IMR-90 (cell line): ENCODE measurements at places on chromosomes 16 and 17.

- DNase-seq = peak; percentile 99
Observed at GRCh38 chr17:2174468-2175293, 119.8 kb downstream of the HIC1 start.

GRCh38 chr17:72930031-72930430 lies 162.5 kb downstream of the SLC39A11 start:
- no peak for DNase-seq

DNA sequence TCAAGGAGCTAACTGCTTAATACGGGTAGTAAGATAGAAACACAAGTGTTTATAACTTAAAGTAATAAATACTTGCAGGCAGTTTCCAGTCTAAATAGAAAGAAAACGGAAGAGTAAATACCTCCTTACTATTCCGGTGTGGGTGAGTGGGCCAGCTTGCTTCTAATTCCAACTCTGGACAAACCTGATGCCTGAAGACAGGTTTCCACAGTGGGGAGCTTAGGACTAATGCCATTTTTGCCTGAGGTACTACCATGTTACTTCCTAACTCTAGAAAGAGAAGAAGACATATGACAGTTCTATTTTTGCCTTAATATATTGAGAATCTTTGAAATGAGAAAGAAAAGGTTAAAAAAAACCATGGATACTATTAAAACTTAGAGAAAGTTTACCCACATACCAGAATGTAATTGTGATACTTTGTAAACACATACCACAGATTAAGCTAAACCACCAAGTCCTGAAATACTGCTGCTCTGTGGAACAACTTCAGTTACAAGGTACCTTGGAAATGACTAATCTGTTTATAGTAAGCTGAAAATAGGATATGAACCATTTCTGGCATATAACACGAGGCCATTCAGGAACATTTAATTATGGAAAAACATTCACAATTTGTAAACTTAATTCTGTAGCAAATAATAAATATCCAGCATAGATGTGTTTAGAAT lies 70.2 kb downstream of the ZZEF1 start:
- DNase-seq = peak; percentile 89

- DNase-seq = peak; percentile 87
Observed at GRCh38 chr17:12041312-12041711, 20.6 kb downstream of the MAP2K4 start.

DNA sequence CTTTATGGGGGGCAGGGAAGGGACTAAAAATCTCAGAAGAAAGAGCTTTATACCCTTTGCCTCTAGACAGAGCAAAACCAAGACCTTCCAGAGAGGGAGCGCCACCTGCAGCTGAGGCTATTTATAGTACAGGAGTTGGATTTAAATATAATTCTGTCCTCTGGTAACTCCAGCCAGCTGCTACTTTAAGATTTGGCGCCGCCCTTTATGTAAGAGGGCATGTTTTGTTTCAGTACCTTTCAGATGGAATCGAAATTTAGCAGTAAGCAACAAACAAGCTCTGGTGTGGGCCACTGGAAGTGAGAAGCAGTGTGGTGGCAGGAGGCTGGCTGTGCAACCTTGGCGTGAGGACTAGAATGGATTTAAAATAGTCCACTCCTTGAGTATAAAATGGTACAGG lies 5.2 kb upstream of the GUCY2D start:
- peak; percentile 36 for DNase-seq

DNA sequence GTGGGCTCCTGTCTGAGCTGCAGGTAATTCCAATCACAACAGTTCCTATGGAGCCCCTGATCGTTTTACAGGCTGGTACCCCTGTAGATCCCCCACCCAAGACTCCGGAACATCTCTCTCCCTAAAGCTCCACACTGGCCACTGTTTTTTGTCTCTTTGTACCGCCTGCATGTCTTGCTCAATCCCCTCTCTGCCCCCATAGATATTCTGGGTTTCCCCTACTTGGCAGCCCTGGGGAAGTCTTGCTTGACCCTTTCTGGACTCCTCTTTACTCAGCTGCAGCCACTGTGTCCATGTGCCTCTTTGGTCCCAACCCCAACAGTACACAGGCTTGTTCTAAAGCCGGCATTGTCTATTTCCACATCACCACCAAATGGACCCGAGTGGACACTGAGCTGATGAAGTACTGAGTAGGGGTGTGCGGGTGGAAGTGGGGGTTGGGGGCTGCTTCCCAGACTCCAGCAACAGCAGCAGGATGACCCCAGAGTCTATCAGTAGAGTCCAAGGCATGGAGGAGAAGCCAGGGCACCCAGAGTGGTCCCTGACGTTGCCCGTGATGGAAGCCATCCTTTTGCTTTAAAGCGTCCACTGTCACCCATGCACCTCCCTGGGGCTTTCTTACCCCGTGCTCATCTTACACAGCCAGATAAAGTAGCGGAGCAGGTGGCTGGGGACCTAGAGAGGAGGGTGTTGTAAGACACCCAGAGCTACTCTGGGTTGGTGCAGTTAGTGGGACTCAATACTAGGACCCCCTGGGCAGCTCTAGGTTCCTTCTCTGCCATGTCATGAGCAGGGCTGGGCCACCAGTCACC lies 6.4 kb downstream of the CD300LB start:
- DNase-seq = no peak

- no peak for DNase-seq
Observed at GRCh38 chr17:42584880-42585279, 7.4 kb upstream of the PSMC3IP start.

GRCh38 chr16:71573387-71574094 lies 3.4 kb downstream of the TAT start:
- DNase-seq = no peak

GRCh38 chr17:56834380-56835263 lies 671 bp downstream of the DGKE start:
- DNase-seq = peak; percentile 7

GRCh38 chr17:82065193-82065637 lies 389 bp downstream of the DUS1L start:
- peak; percentile 24 for DNase-seq

DNA sequence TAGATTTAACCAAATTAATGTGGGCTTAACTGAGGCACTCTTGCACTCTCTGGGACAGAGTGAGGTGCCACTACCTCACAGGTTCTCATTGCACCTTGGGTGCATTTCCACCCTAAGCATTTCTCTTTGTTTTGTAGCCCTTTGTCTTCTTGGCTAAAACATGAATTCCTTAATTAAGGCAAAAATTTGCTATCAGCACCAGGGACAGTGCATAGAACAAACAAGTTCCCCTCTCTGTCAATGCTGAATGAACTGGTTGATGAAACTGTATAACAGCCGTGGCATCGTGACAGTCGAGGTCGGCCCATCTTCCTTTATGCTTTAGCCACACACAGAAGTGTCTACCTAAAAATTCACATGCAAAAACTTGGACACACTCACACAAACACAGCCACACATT lies 74.8 kb downstream of the HS3ST2 start:
- DNase-seq = peak; percentile 3

GRCh38 chr16:10658943-10659342 lies 35.8 kb downstream of the TEKT5 start:
- DNase-seq = no peak

DNA sequence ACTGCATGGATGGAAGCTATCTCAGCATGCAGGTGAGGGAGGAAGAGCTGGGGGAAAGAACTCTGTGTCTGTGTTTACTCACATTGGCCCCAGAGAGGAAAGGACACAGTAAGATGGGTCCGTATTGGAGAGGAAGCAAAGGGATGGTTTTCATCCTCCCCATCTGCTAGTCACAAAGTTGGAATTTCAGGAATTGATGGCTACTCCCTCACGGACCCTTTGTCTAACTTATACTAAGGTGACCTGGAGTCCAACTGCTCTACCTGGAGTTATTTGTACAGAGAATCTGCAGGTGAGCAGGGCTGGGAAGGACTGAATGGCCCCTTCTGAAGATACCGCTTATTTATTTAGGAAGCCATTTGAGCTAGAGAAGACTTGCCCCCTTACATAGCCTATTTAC lies 55.1 kb downstream of the WNT3 start:
- DNase-seq = no peak

DNA sequence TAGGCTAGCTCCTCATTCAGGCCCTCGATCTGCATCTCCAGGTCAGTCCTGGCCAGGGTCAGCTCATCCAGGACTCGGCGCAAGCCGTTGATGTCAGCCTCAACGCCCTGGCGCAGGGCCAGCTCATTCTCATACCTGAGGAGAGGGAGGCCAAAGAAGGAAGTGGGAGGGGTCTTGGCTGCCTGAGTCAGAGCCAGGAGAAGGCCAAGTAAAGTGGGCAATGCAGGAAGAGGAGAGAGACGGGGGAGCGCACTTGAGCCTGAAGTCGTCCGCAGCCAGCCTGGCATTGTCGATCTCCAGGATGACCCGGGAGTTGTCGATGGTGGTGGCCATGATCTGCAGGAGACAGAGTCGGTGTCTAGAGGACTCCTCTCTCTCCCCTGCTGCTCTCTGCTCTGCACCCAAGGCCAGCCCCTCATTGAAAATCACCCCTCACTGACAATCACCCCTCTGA lies 1.8 kb downstream of the KRT15 start:
- no peak for DNase-seq

- no peak for DNase-seq
Observed at GRCh38 chr16:78523212-78523985, 423.9 kb downstream of the WWOX start.

DNA sequence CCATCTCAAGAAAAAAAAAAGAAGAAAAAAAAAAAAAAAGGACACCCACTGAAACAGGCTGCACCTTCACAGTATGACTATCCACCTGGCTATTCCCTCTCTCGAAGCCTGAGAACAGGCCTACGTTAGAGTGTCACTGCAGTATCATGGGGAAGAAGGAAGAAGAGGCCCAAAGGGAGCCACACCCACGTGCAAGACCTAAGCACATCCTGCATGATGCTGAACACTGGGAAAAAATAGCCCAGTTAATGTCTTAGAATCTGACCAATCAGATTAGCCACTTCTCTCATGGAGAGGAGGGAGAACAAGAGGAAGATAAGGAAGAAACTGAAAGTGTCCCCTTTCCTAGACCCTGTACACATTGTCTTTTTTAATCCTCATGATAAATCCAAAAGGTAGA lies 19.5 kb upstream of the MED13 start:
- DNase-seq = no peak

- no peak for DNase-seq
Observed at GRCh38 chr17:67019809-67020208, 24.5 kb upstream of the CACNG1 start.

DNA sequence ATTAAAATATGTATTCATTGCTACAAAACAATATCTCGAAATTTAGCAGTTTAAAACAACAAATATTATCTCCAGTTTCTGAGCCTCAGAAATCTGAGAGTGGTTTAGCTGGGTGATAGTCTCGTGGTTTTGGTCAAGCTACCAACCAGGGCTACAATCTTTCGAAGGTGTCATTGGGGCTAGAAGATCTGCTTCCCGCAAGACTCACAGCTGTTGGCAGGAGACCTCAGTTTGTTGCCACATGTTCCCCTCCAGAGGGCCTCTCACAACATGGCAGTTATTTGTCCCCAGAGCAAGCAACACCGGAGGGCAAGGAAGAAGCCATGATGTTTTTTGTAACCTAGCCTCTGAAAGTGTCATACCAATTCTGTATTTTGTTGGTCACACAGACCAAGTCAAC lies 12.0 kb upstream of the BCAS3 start:
- DNase-seq = no peak

GRCh38 chr16:4796982-4797804 lies 2.0 kb downstream of the SMIM22 start:
- DNase-seq = no peak
